ENCODE measurements at places on chromosomes 7 and 10.

DNA sequence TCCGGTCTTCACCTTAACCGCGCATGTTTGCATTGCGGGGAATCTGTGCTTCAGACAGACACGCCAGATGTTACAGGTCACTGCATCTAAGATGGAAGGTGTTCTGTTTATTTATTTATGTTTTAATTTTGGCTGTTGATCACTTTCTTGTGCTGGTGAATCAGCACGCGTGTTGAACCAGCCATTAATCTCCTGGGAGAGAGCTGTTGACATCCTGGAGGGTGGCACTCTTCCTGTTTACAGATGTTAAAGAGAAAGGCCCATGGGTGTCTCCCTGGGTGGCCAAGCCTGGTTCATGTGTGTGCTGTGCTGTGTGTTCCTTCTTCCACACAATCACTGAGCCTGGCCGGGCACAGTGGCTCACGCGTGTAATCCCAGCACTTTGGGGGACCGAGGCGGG is 355.3 kb downstream of the PAXIP1 start:
- H3K36me3 ChIP-seq: no peaks in the 10 kb centered on the region
- no peak overlapping the region for H3K4me3 ChIP-seq
- no peaks in the 10 kb centered on the region for H3K27me3 ChIP-seq
- no peak for DNase-seq

- no peak overlapping the region for H3K4me3 ChIP-seq
- H3K4me1 ChIP-seq: peaks cover 11% of the 10 kb centered on the region
- no peaks in the 10 kb centered on the region for H3K36me3 ChIP-seq
- no peaks in the 10 kb centered on the region for H3K27me3 ChIP-seq
- peak; percentile 70 for DNase-seq
- H3K27ac ChIP-seq: peak overlapping the region; percentile 33
These were observed 94.0 kb downstream of the ELMO1 start for GRCh38 chr7:37354656-37355131.

- peaks cover 41% of the 10 kb centered on the region for H3K36me3 ChIP-seq
- no peak overlapping the region for H3K27ac ChIP-seq
- no peaks in the 10 kb centered on the region for H3K4me1 ChIP-seq
- DNase-seq: no peak
- no peak overlapping the region for H3K4me3 ChIP-seq
These were observed 7.6 kb downstream of the NOLC1 start for GRCh38 chr10:102159831-102160230.

GRCh38 chr10:12511651-12512050 is 162.3 kb downstream of the CAMK1D start:
- peaks cover 11% of the 10 kb centered on the region for H3K4me1 ChIP-seq
- no peaks in the 10 kb centered on the region for H3K36me3 ChIP-seq
- H3K4me3 ChIP-seq: no peak overlapping the region

DNA sequence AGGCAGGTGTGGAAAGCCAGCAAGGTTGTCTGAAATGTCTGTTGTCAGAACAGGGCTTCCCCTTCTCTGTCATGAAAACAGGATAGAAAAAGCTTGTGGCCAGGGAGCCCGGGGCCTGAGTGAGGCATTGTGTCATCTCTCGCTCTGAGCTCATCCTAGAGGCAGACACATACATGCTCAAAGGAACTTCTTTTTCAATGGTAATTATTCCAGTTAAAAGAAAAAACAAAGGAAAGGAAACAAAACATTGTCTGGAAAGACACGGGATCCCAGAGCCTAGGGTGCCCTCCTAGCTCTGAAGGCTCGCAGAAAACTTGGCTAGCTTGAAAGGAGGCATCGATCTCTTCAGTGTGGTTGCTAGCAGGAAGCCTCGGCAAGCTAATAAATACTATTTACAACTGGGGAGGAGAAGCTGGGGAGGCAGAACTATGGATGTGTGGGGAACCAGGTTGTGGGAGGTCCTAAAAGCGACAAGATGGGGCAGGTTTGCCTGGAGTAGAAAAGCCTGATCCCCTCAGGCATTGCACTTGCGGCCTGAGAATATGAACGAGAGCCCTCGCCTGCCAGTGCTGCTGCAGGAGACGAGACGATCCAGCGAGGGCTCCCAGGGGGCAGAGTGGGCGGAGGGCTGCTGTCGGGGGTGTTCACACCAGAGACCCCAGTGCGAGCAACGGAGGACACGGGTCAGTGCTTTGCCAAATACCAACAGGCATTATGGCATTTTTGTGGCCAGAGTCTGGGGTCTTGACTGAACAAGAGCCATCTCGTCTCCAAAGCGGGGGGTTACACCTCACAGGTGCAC is 32.8 kb upstream of the DGKI start:
- peak overlapping the region; percentile 30 for H3K27ac ChIP-seq
- no peaks in the 10 kb centered on the region for H3K27me3 ChIP-seq
- H3K36me3 ChIP-seq: peaks cover 19% of the 10 kb centered on the region
- no peak overlapping the region for H3K4me3 ChIP-seq
- DNase-seq: peak; percentile 41
- peaks cover 5% of the 10 kb centered on the region for H3K4me1 ChIP-seq

- no peak overlapping the region for H3K4me3 ChIP-seq
- no peaks in the 10 kb centered on the region for H3K36me3 ChIP-seq
- no peaks in the 10 kb centered on the region for H3K4me1 ChIP-seq
- no peaks in the 10 kb centered on the region for H3K27me3 ChIP-seq
- DNase-seq: no peak
These were observed 22.9 kb downstream of the ATE1 start for GRCh38 chr10:121904888-121905287.

Data from mesendoderm (in vitro differentiated cells).